ENCODE measurements at places on chromosomes 1 and 21. TPM values are rescaled to one million over a fixed set of nuclear protein-coding genes. Genes with fewer than 3 reads are reported as not detected.

The SEC16B gene
- total RNA-seq = 4.2 TPM

DNA sequence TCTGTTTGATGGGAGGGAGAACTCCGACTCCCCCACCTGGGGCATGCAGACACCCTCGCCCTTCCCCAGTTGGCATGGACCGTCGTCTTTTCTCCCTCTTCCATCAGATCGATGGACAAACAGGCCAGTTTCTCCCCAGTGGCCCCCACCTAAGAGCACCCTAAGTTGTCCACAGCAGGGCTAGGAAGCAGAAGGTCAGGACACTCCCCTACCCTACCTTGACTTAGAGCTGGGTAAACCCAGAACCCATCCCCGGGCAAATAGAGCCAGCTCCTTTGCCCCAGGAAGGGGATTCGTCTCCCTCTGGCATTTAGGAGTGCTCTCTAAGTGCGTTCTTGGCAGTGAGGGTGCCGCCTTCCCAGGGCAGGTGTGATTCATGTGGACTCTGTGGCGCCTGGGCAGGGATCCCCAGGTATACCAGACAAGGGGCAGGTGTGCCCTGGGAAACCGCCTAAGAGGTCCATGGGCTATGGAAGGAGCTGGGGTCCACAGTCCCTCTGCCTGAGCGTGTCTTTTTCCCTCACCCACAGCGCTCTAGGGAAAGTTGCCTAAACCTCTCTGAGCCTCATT lies 2.7 kb upstream of the RUNX3 start:
- DNase-seq = no peak

GRCh38 chr1:159229260-159229885 lies 24.7 kb downstream of the ACKR1 start:
- DNase-seq = no peak

- DNase-seq = no peak
These were observed 59.5 kb upstream of the ADARB1 start for GRCh38 chr21:45014747-45015468.

Measured in thoracic aorta (tissue), 2 donors.